ENCODE measurements at places on chromosomes 4 and X.

- DNase-seq, result no peak
Measured at GRCh38 chr4:89482251-89482650, 174.7 kb upstream of the GPRIN3 start.

- DNase-seq, result no peak
Measured at GRCh38 chr4:71156616-71157015, 163.2 kb downstream of the DCK start.

- no peak for DNase-seq
Measured at GRCh38 chr4:171622729-171623128, 190.5 kb upstream of the GALNTL6 start.

DNA sequence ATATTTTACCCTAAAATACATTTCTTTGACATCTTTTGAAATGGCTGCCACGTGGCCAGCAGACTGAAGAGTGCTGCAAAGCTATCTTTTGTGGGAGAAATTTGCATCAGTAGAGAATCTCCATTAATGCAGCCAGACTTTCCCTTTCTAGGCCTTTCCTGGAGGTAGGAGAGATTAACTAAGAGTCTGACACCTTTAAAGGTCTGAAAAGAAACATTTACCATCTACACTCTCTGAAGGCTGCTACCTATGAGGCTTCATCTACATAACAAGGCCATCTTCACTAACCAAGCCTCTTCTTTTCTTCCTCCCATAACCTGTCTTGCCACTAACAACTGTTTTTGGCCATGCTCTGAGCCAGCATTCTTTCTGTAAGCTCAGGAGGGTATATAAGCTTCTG lies 17.8 kb upstream of the SPRY1 start:
- no peak for DNase-seq

GRCh38 chrX:10571260-10571659 lies 49.1 kb downstream of the MID1 start:
- DNase-seq, result no peak

- DNase-seq, result no peak
Measured at GRCh38 chrX:133056341-133056740, 40.6 kb downstream of the USP26 start.

DNA sequence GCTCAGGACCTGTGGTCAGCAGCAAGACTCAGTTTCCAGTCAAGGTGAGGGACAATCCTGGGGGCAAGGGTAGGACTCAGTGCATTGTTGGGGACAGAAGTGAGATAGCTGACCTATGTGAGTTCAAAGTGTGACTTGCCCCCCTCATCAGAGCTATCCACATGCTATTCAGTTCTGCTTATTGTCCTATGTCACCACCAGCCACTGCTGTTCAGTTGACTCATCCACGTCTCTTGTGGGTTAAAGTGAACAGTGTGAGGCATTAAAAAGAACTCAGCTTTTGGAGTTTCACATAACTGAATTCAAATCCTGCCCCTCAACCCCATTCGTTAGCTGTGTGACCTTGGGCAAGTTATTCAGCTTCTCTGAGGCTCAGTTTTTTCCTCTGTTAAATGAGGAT lies 4.4 kb upstream of the APLN start:
- DNase-seq, result no peak

GRCh38 chrX:16039363-16039762 lies 84.0 kb upstream of the GRPR start:
- no peak for DNase-seq

GRCh38 chr4:123352240-123352945 lies 44.2 kb upstream of the SPRY1 start:
- peak; percentile 46 for DNase-seq
